Fibroblast of the aortic adventitia (primary cell): ENCODE measurements at places on chromosomes 3 and 15. TPM values are rescaled to one million over a fixed set of nuclear protein-coding genes. Genes with fewer than 3 reads are reported as not detected.

LRRIQ4 gene
- total RNA-seq, result 0.09 TPM in 1 of 2 replicates, not detected in the other

FOXB1 gene
- not detected in 2 replicates for total RNA-seq

FSD2 gene
- total RNA-seq, result not detected in 2 replicates

GUCA1C gene
- not detected in 2 replicates for total RNA-seq

FBN1 gene
- total RNA-seq, result 984 and 4,431 TPM in 2 replicates

ECE2 gene
- total RNA-seq, result not detected in 2 replicates

SSUH2 gene
- total RNA-seq, result not detected in 2 replicates

SLC24A1 gene
- 7.9 and 13.2 TPM in 2 replicates for total RNA-seq

LEO1 gene
- total RNA-seq, result 21.3 and 55.7 TPM in 2 replicates

FGD5 gene
- total RNA-seq, result 0.18 and 3.9 TPM in 2 replicates

SAMD7 gene
- total RNA-seq, result not detected in 2 replicates

BCL2A1 gene
- total RNA-seq, result 0.81 TPM in 1 of 2 replicates, not detected in the other

NANOGP8 gene
- 0.81 TPM in 1 of 2 replicates, not detected in the other for total RNA-seq

GABRB3 gene
- 0.81 and 2.2 TPM in 2 replicates for total RNA-seq

DOCK3 gene
- 0.36 and 0.41 TPM in 2 replicates for total RNA-seq

PCLAF gene
- total RNA-seq, result 6.6 and 56.7 TPM in 2 replicates

NSUN3 gene
- 16.4 and 17.8 TPM in 2 replicates for total RNA-seq

PEX5L gene
- total RNA-seq, result 0.27 and 1.7 TPM in 2 replicates

NEK10 gene
- total RNA-seq, result 13.1 and 27.1 TPM in 2 replicates

SEC11A gene
- total RNA-seq, result 292 and 299 TPM in 2 replicates

SLC12A8 gene
- total RNA-seq, result 13.4 and 15.5 TPM in 2 replicates

GSK3B gene
- 74.1 and 123 TPM in 2 replicates for total RNA-seq
